ENCODE measurements at places on chromosomes 7 and 10.
A peak's percentile ranks its signal among the peaks of the same experiment; 100 is the strongest.

GRCh38 chr10:79286318-79286951 lies 60.8 kb upstream of the PPIF start:
- DNase-seq: peak; percentile 95

DNA sequence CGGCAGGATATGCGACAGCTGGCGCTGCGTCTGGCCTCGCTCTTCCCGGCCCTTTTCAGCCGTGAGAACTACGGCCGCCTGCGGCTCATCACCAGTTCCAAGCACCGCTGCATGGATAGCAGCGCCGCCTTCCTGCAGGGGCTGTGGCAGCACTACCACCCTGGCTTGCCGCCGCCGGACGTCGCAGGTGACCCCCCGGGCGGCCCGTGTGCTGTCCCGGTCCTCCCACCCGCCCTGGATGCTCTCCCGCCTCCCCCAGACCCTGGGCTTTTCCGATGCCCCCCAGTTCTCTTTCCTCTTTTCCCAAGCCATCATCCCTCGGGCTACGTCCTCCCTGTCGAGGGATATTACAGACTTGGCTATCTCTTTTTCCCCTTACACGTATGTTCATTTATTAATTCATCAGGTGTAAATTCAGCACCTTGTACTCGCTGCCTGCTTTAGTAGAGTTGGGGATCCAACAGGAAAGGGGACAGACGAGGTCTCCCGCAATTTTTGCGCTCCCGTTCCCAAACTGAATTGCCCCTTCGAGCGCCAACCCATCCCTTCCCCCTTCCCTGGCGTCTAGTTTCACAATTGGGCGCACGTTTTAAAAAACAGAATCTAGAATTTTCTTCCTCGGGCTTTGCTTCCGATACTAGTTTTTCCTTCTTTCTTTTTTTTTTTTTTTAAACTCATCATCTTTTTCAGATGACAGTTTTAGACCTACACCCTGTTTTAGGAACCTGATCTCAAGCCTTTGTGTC lies 846 bp downstream of the MINPP1 start:
- DNase-seq: peak; percentile 77

DNA sequence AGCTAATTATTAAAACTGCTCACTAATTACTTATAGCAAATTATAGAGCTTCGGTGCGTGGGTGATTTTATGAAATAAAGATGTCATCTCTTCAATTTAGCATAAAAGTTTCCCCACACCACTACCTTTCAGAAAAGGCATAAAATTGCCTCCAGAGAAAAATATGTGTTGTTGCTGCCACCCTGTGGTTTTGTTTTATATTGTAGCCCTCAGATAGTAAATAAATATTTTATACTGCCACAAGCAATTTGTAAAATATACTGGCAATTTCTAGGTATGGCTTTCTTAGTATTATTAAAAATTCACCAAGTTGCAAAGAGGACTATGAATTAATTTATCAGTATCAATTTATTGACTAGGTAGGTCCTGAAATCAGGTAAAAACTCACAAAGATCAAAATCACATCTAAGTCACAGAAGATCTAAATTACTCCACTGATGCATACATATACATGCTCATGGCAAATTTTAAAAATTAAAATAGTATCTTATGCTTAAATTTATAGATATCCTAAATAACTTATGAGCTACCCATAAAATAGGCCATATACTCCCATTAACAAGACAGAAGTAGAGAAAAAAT lies 26.5 kb downstream of the ASNS start:
- DNase-seq: peak; percentile 69

GRCh38 chr10:17649052-17649451 lies 5.1 kb downstream of the STAM start:
- DNase-seq: no peak

DNA sequence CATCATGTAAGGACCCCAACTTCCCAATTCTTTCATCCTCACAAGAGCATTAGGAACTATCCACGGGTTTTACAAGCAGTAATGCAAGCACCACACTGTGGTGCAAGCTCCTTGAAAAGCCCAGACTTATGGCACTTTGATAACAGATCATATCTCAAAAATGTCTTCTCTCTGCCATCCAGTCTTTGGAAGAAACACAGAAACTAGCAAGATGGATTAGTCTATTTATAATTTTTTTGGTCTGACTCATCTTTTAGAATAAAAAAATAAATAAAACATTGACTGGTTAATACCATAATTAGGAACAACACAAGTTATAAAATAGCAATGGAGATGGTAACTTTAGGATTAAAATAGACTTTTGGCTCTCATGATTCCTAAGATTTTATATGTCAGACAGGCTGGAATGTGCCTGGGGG lies 49.0 kb upstream of the CALD1 start:
- DNase-seq: no peak
